Foreskin keratinocyte (primary cell): ENCODE measurements at places on chromosomes 4 and X. TPM values are rescaled to one million over a fixed set of nuclear protein-coding genes. Genes with fewer than 3 reads are reported as not detected.

The HOPX gene
- 4.5 and 8.1 TPM in 2 replicates for total RNA-seq

The ARMCX4 gene
- 2.4 TPM in 2 replicates for total RNA-seq

The GUCY1A1 gene
- 0.11 TPM in 1 of 2 replicates, not detected in the other for total RNA-seq

The AREG gene
- total RNA-seq: 1,077 and 1,617 TPM in 2 replicates

The PDCL2 gene
- total RNA-seq: not detected in 2 replicates

The TSPAN7 gene
- 0.24 and 0.28 TPM in 2 replicates for total RNA-seq

The TRIM2 gene
- 7.0 and 9.9 TPM in 2 replicates for total RNA-seq

The FAM114A1 gene
- 52.3 and 64.1 TPM in 2 replicates for total RNA-seq

The IQCM gene
- not detected in 2 replicates for total RNA-seq

The FREM3 gene
- not detected in 2 replicates for total RNA-seq

The UBQLN2 gene
- total RNA-seq: 15.1 and 19.6 TPM in 2 replicates

The CD40LG gene
- not detected in 2 replicates for total RNA-seq

The AMER1 gene
- total RNA-seq: 2.4 and 3.0 TPM in 2 replicates

The RIPPLY1 gene
- not detected in 2 replicates for total RNA-seq

The BST1 gene
- total RNA-seq: 3.2 and 4.4 TPM in 2 replicates

The ESX1 gene
- not detected in 2 replicates for total RNA-seq

The TMEM35A gene
- total RNA-seq: 0.07 TPM in 1 of 2 replicates, not detected in the other

The RTL9 gene
- total RNA-seq: 0.07 and 0.11 TPM in 2 replicates

The SMIM10L2A gene
- total RNA-seq: 0.03 and 0.14 TPM in 2 replicates

The JADE1 gene
- total RNA-seq: 6.7 and 7.9 TPM in 2 replicates

The CABS1 gene
- not detected in 2 replicates for total RNA-seq

The VCX gene
- total RNA-seq: not detected in 2 replicates

The SEC24B gene
- total RNA-seq: 31.4 and 31.8 TPM in 2 replicates
